ENCODE measurements at places on chromosomes 7 and 10.

- DNase-seq = no peak
Observed at GRCh38 chr7:103432712-103433111, 13.3 kb downstream of the SLC26A5 start.

GRCh38 chr7:155941688-155942087, 129.4 kb upstream of the SHH start:
- no peak for DNase-seq

- no peak for DNase-seq
Observed at GRCh38 chr10:69815104-69815503, 13.4 kb downstream of the COL13A1 start.

DNA sequence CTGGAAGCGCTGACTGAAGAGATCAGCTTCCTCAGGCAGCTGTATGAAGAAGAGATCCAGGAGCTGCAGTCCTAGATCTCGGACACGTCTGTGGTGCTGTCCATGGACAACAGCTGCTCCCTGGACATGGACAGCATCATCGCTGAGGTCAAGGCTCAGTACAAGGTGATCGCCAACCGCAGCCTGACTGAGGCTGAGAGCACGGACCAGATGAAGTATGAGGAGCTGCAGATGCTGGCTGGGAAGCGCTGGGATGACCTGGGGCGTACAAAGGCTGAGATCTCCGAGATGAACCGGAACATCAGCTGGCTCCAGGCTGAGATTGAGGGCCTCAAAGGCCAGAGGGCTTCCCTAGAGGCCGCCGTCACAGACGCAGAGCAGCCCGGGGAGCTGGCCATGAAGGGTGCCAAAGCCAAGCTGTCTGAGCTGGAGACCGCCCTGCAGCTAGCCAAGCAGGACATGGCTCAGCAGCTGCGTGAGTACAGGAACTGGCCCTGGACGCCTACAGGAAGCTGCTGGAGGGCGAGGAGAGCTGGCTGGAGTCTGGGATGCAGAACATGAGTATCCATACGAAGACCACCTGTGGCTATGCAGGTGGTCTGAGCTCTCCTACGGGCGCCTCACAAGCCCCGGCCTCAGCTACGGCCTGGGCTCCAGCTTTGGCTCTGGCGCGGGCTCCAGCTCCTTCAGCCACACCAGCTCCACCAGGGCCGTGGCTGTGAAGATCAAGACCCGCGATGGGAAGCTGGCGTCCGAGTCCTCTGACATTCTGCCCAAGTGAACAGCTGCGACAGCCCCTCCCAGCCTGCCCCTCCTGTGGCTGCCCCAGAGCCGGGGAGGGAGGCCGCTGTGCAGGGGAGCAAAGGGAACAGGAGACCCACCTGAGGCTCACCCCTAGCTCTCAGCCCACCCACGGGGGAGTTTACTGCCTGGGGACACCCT, 24.9 kb upstream of the AMPH start:
- no peak for DNase-seq

DNA sequence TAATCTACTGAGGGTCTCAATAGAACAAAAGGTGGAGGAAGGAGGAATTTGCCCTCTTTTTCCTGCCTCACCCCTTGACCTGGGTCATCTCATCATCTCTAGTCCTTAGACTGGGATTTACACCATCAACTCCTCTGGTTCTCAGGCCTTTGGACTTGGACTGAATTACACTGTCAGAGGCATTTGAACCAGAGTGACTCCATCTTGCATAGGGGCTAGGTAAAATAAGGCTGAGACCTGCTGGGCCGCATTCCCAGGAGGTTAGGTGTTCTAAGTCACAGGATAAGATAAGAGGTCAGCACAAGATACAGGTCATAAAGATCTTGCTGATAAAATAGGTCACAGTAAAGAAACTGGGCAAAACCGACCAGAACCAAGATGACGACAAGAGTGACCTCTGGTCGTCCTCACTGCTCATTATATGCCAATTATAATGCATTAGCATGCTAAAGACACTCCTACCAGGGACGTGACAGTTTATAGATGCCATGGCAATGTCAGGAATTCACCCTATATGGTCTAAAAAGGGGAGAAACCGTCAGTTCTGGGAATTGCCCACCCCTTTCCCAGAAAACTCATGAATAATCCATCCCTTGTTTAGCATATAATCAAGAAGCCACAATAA, 84.0 kb downstream of the C1GALT1 start:
- no peak for DNase-seq

DNA sequence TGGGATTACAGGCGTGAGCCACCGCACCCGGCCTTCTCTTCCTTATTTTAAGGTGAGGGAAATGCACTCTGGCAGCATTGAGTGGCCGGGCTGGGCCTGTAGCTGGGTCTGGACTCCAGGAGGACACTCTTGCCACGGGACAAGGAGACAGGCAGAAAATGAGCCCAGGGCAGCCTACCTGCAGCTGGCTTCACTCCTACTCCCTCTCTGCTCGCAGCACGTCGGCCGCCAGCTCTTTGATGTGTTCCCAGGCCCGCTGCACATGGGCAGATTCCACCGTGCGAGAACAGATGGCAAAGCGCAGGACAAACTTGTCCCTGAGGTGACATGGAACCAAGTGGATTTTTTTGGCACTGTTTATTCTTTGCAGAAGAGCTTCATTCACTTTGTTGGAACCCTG, 12.9 kb upstream of the FIGNL1 start:
- no peak for DNase-seq
